ENCODE measurements at places on chromosomes 6 and 20.

- peak; percentile 59 for DNase-seq
Measured at GRCh38 chr6:148972481-148972880, 225.7 kb downstream of the UST start.

DNA sequence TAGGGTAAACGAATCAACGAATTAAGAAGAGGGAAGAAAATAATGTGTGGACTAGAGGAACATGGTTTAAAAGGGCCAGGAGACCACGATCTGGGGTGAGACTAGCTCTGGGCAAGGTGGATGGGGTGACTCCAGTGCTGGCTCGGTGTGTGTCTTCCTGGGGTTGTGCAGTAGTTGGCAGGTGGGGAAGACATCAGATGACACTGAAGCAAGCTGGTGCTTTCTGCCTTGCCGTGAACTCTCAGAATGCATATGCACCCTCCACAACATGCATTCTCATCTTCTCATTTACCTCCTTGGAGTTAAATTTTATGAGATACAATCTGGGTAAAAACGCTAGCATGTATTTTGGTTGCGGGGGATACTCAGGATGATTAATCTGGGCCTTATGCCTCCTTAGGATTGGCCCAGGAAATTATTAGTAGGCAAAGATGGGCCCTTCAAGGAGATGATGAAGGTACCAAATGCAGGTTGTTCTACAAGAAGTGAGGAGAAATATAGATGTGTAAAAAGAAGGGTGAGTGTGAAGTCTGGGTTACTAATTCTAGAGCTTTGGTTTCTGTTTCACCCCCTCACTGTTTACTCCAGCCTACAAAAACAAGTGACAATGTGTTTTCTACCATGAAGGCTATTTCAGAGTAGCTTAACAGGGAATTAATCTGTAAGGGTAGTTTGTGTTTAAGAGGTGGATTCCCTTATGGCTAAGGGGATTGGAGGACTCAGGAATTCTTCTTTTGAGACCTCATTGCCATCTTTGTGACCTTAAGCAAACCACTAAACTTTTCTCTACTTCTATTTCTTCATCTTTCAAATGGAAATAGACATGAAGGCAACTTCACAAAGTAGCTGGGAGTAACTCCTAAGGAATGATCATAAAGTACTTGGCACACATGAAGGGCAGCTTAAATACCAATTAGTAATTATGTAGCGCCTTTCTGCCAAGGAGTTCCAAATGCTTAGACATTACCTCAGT is 71.0 kb upstream of the SUPT3H start:
- no peak for DNase-seq

GRCh38 chr20:64039293-64040160 is 3.5 kb downstream of the C20orf204 start:
- no peak for DNase-seq

DNA sequence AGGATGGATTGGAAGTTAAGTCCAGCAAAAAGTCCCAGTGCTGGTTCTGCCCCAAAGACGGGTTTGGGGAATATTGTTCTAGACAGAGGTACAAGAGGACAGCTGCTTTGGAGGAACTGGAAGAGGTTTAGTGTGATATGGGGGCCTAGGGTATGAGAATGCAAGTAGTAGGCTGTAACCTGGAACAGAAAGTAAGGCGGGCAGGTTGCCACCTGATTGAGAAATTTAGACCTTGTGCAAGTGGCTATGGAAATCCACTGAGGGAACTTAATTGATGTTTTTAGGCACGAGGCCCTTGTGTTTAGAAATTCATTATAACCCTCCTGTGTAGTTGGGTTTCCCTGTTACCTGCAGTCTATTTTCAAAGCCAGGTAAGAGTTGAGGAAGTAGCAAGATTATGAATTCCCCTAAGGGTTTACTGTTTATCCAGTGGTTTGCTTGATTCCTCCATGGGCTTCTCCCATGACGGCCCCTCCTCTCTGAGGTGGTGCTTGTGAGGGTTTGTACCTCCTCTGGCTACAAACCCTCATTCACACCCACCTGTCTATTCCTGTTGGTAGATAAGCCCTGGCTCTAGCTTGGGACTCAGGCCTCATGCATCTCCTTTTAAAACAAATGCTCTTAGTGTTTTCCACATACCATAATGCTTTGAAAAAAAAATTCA is 42.0 kb upstream of the BCAS1 start:
- DNase-seq, result no peak

GRCh38 chr20:52172392-52173047 is 19.1 kb downstream of the ZFP64 start:
- no peak for DNase-seq

DNA sequence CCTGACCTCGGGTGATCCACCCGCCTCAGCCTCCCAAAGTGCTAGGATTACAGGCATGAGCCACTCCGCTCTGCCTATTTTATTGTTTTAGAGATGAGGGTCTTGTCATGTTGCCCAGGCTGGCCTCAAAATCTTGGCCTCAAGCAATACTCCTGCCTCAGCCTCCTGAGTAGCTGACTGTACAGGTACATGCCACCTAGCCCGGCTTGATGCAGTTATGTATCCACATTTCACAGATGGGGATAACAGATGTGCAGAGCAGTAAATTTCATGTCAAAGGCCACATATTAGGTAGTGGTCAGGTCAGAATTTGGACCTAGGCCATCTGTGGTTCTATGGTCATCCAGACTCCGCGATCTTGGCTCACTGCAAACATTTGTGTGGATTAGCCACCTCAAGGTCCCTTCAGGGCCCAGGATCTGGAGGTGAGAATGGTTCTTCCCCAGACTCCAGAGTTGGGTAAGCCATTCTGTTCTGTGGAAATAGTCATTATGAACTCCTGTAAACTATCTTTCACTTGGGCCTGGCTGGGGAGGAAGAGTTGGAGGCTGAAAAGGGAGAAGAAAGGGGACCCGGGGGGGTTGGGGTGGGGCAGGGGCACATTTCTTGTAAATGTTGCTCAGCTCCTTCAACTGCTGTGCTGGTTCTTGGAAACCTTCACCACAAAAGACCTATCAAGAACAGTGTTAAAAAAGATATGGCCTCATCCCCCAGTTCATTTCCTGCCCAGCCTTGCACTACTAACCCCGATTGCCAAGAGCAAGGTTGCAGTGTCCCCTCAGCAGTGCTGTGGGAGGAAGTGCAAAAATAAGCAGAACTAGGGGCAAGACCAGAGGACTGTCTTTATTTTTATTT is 13.0 kb downstream of the PIM1 start:
- DNase-seq, result no peak

GRCh38 chr6:168686831-168687730 is 246.1 kb downstream of the SMOC2 start:
- no peak for DNase-seq

- DNase-seq, result no peak
Measured at GRCh38 chr6:64985726-64986125, 721.3 kb downstream of the EYS start.

- DNase-seq, result no peak
Measured at GRCh38 chr6:40038626-40039025, 104.4 kb upstream of the MOCS1 start.

- no peak for DNase-seq
Measured at GRCh38 chr20:38213607-38213940, 47.0 kb downstream of the KIAA1755 start.

DNA sequence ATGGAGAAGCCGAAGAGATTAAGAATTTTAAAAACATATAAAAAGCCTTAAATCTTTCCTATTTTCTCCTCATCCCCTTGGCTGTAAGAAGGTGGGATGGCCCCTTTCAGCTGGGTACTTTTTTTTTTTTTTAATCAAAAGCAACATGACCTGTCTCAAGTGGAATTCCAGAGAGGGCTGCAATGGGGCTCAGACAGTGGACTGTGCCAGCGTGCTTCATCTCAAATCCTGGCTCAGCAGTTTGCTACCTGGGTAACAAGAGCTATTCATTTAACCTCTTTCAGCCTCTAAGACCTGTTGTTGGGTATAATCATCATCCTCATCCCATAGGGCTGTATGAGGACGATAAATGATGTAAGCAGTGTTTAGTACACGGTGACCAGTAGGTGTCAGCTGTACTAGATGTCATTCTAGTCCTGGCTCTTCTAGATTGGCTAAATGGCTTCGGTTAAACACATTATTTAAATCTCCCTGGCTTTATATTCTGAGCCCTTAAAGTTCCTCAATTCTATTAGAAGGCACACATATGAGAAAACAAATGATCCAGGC is 6.9 kb upstream of the PPP1R3G start:
- no peak for DNase-seq

DNA sequence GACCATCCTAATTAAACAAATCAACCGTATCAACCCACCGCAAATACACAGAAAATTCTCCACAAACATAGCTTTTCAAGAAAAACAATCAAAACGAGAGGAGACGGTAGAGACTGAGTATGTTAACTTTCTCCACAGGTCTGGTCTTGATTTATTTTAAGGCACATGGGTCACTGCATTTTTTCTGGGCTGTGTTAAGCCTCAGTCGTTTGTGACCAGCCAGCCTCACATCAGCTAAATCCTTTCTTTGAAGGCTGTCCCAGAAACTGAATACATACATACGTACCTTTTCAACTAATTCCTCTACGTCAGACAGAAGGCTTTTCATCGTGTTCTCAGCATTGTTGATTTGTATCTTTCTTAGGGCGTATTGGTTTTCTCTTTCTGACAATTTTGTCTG is 69.4 kb downstream of the LAMA4 start:
- no peak for DNase-seq

- DNase-seq, result no peak
Measured at GRCh38 chr6:96939007-96939805, 14.7 kb downstream of the KLHL32 start.

DNA sequence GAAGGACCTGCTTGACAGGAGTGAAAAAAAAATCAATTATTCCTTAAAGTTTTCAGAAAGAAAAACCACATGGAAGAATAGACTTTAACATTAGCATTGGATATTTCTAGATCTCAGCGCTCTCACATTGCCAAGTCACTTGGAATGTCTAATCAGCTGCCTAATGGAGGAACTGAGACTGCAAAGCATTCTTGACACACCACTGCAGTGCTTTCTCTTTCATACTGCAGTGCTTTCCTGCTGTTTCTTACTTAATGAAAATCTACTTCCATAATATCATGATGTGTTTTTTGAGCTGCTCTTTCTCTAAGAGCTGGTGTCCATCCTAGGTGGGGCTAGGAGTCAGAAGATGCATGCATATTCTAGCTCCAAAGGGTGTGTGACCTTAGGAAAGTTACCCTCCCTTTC is 20.4 kb upstream of the MCM3 start:
- DNase-seq, result no peak

DNA sequence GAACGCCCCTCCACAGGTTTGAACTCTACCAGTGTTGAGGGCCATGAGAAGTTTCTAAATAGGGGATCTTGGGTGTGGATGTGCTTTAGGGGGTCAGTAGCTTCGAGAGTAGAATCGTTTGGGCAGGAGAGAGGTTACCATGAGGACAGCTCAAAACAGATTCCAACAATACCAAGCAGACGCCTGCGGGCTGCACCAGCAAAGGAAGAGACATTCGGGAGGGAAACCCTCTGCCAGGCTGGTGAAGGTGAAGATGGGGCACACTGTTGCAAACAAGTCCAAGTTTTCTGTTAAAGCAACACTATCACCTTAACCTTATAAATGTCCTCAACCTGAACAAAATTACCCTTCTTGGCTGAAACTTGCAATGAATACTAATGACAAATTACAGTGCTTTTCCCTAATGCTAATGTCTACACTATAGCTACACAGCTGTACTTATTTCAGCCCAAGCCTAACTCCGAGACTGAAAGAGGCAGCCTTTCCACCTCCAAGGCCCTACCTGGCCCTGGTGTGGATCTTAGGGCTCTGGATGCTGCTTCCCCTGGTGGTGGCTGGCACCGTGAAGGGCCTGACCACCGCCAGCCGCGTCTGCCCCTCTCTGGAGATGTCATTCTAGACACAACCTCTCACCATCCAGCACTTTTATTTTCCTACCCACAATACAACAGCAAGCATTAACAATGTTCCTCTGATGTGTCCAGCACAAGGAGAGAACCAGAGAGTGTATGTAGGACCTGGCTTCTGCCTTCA is 80.1 kb downstream of the DLL1 start:
- no peak for DNase-seq

GRCh38 chr6:22784601-22785410 is 215.4 kb downstream of the HDGFL1 start:
- DNase-seq, result no peak

GRCh38 chr20:39885975-39886649 is 802.9 kb downstream of the MAFB start:
- DNase-seq, result peak; percentile 22

GRCh38 chr6:27251606-27252251 is 4.2 kb downstream of the PRSS16 start:
- peak; percentile 70 for DNase-seq

GRCh38 chr6:17940151-17940792 is 47.2 kb downstream of the KIF13A start:
- DNase-seq, result no peak

- no peak for DNase-seq
Measured at GRCh38 chr20:19330731-19331130, 118.3 kb downstream of the SLC24A3 start.

Measured in ovary (tissue), 10 donors.